Activated CD4-positive, alpha-beta T cell treated with anti-CD3 and anti-CD28 coated beads for 24 hours (primary cell): ENCODE measurements at places on chromosomes 13 and 19.

- DNase-seq: no peak
These were observed 579.1 kb downstream of the GPC6 start for GRCh38 chr13:93805736-93806135.

- DNase-seq: no peak
These were observed 15.7 kb downstream of the TYK2 start for GRCh38 chr19:10364644-10365043.

DNA sequence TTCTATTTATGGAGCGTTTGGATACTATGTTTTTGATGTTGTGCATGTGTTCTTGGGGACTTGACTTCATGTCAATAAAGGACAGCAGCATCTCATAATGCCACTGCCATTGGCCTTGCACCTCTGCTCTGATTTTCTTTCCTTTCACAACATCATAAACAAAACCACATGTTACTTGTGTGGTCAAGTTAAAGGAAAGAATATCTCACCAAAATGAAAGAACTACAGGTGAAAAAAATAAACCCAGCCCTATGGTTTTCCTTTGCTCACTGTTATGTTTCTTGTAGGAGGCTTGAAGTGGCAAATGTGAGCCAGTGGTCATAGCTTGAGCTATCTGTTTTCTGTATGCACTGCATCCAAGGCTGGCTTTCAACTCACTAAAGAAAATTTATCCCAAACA, 240.4 kb downstream of the KCNRG start:
- no peak for DNase-seq

DNA sequence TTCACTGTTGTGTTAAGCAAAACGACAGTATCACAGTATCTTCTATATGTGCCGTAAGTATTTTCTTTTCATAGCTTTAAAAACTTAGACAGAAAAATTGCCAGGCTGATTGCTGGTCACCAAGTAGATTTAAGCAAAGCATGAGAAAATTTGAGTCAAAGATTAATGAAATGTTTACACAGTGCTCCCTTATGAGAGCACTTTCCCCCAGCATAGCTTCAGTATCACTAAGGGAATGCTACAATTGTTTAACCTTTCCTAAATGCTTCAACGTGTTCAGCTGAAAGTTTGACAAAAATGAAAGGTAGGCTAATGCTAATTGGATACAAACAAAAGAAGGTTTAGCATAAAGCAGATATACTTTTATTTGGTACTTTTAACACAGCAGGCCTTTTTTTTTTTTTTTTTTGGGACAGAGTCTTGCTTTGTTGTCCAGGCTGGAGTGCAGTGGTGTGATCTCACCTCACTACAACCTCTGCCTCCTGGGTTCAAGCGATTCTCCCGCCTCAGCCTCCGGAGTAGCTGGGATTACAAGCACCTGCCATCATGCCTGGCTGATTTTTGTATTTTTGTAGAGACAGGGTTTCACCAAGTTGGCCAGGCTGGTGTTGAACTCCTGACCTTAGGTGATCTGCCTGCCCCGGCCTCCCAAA, 23.4 kb downstream of the PCCA start:
- DNase-seq: no peak

GRCh38 chr13:41463838-41464602, 6.7 kb downstream of the RGCC start:
- DNase-seq: peak; percentile 50

- peak; percentile 83 for DNase-seq
These were observed 4.9 kb downstream of the ARHGEF1 start for GRCh38 chr19:41887711-41888382.

DNA sequence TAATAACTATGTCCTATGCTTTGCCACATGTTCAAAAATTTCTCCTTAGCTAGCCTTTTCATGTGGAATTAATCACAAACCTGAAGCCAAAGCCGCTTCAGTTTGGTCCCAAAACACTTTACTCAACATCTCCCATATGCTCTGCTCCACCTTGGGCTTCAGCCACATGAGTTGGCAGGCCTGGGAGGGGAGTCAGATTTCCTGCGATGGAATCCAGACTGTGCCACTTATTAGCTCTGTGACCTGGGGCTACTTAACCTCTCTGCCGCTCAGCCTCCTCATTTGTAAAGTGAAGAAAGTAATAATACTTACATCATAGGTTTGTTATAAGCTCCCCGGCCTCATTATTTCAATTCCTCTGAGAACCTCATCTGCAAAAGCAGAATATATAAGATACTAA, 272.0 kb downstream of the LMO7 start:
- DNase-seq: no peak
